ENCODE measurements at places on chromosomes 7 and 10. TPM values are rescaled to one million over a fixed set of nuclear protein-coding genes. Genes with fewer than 3 reads are reported as not detected.
A peak's percentile ranks its signal among the peaks of the same experiment; 100 is the strongest.

The ZNF117 gene
- total RNA-seq: 4.8 TPM

The METTL2B gene
- 49.7 TPM for total RNA-seq

The CTAGE8 gene
- total RNA-seq: 2.6 TPM

The LBX1 gene
- total RNA-seq: not detected

The SEMA4G gene
- not detected for total RNA-seq

The SLC26A3 gene
- not detected for total RNA-seq

The MYOZ1 gene
- not detected for total RNA-seq

The SNX10 gene
- total RNA-seq: 7.1 TPM

The STOX1 gene
- total RNA-seq: not detected

The PLPP4 gene
- total RNA-seq: 0.86 TPM

The SLC16A9 gene
- total RNA-seq: 0.54 TPM

The MOGAT3 gene
- total RNA-seq: not detected

The OR6V1 gene
- total RNA-seq: not detected

DNA sequence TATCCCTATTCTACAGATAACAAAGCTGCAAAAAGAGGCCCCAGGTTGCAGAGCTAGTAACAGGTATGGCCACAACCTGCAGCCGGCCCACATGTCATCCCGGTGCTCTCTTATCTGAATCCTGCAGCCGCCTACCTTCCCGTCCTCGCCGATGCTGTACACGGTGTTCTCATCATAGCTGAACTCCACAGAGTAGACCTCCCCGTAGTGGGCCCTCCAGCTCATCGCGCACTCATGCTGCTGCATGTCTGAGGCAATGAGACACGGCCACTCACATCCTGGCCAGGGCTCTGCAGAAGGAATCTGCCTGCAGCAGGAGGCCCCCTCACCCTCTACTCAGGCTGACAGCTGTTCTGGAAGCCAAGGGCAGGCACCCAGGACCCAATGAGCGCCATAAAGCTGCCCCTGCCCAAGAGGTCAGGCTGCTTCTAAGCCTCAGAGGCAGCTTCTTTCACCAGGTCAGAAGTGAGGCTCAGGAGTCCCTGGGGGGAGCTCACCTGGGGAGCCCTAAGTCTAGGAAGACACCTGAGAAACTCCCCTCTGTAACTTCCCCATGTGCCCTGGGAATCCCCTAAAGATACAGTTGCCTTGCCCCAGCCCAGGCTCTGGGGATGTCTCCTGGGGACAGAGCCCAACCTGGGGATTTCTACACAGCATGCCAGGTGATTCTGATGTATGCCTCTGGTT lies 17.9 kb upstream of the CYREN start:
- no peak for DNase-seq

GRCh38 chr7:2737771-2738540 lies 50.0 kb downstream of the AMZ1 start:
- DNase-seq: no peak

GRCh38 chr10:69312528-69312927 lies 34.2 kb downstream of the HK1 start:
- no peak for DNase-seq

- no peak for DNase-seq
Measured at GRCh38 chr10:71397296-71398212, 834 bp downstream of the CDH23 start.

DNA sequence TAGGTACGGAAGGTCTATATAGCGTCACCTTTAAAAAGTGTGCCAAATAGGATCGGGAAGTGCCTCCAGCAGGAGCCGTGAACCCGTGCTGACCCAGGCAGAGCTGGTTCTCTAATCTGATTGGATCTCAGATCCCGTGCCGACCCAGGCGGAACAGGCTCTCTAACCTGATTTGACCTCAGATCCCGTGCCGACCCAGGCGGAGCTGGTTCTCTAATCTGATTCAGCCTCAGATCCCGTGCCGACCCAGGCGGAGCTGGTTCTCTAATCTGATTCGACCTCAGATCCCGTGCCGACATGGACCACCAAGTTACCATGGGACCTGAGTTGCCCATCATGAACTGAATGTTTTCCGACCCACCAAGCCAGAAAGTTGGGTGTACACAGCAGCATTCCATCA lies 463.9 kb downstream of the PTPRN2 start:
- no peak for DNase-seq

DNA sequence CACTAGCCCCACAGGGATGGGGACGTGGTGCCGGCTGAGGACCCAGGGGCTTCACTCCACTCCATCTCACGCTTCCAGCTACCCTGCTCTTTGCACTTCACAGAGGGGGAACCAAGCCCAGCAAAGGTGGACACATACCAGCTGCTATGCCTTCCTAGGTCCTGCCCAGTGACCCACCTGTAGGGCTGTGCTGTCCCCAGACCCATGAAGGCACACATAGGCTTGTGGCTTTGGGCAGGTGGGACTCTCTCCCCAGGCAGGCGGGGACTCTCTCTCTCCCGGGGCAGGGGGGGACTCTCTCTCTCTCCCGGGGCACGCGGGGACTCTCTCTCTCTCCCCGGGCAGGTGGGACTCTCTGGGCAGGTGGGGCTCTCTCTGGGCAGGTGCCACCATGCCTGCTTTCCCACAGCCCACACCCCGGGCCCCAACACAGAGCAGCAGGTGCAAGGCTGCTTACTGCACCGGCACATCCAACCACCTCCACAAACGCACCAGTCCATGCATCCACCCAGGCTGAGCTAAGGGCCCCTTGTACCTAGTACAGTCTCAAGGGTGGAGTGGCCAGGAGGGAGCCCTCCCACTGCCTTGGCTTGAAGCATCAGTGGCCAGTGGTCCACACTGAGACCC lies 13.8 kb upstream of the GPR146 start:
- no peak for DNase-seq

DNA sequence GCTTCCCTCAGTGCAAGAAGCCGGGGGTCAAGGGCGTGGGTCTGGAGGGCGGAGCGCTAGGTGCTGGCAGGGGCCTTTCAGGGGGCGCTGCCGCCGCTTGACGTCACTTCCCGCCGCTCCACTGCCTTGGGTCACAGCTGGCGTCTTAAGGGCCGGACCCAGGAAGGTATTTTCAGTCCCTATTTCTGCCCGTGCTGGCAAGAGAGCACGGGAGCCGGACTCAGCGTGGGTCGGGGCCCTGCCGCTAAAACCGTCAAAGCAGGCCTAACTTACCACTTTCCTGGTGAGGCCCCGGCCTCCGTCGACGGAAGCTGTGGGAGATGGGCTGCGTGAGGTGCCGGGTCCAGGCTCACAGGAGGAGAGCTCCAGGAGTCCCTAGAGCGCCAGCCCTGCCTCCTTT lies 12.0 kb downstream of the VAX1 start:
- no peak for DNase-seq

DNA sequence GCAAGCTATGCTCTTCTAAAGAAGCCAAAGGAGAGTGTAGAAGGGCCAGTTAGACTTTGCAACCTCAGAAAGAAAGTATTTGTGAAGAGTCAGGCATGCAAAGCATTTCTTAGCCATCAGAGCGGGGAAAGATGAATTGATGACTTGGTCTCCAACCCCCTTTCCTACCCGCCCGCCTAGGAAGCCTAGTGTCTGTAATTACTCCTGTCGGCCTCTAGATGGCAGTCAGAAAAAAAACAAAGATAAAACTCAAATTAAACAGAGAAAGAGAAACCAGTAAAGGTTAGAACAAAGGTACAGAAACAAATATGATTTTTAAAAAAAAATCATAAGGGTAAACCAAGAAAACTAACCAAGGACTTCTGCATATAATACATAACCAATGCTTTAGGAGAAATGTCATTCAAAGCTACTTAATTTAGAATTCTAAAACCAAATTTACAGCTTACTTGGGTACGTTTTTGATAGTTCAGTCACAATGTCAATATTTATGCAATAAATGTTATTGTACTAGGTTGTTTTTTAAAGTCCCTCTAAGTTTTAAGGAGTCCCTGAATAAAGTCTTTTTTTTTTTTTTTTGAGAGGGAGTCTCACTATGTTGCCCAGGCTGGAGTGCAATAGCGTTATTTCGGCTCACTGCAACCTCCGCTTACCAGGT lies 97.6 kb downstream of the LYZL1 start:
- peak; percentile 48 for DNase-seq

- DNase-seq: peak; percentile 84
Measured at GRCh38 chr10:5094265-5095205, at the start of gene AKR1C3. AKR1C3 (plus strand) TSS chr10:5094414; CDS start chr10:5094445, 31 bp downstream.

DNA sequence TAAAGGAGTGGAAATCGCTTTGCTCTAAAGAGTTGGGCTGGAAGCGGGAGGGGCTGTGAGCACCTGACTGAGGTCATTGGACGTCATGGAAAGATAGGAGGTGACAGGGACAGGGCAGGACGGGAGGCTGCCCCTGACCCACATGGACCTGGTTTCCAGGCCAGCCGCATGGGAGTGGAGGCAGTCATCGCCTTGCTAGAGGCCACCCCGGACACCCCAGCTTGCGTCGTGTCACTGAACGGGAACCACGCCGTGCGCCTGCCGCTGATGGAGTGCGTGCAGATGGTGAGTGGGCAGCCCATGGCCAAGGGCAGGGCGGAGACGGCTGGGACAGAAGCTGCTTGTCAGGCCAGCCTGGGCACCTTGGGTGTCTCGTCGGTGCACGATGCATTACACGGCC lies 41.8 kb downstream of the PFKP start:
- no peak for DNase-seq

DNA sequence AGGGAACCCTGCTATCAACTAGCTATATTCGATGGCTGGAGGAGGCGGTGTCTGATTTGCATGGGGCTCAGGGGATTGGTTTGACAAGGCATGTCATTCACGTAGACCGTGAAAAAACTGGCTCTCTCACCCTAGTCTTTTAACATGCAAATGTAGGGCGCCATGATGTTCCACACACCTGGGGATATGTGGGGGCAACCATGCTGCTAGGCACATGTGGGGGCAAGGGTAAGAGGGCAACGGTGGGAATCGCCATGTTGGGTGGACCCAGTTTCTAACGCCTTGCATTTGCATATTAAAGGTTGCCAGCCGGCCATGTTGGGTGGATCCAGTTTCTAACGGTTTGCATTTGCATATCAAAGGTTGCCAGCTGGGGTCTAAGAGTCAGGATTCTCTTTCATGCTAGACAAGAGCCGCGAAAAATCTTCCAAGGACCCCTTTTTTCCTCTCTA lies 419.2 kb upstream of the NFE2L3 start:
- DNase-seq: no peak

DNA sequence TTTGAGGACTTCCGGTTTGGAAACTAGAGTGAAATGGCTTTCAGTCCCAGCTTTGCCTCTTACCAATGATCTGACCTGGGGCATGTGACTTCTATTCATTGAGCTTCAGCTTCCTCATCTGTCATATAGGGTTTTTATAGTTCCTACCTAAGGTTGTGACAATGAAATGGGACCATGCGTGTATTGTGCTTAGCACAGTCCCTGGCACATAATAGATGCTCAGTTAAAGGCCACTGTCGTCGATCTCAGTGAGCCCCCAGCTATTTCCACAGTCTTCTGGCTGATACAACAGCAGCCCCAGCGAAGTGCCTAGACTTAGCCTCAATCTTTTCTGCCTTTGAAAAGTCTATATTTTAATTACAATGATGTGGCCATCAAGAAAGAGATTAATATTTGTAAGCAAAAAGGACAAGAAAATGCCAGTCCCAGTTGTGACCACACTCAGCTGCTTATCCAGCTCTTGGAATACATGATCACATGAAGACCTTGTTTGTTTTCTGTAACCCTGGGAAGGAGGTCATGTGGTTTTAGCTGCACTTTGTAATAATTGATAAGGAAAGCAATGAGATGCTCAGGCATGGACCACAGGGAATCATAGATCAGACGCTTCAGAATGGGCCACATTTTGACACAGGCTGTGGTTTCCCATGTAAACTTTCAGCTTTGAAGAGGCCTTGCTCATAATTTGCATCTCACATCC lies 44.6 kb downstream of the VWA2 start:
- DNase-seq: no peak

DNA sequence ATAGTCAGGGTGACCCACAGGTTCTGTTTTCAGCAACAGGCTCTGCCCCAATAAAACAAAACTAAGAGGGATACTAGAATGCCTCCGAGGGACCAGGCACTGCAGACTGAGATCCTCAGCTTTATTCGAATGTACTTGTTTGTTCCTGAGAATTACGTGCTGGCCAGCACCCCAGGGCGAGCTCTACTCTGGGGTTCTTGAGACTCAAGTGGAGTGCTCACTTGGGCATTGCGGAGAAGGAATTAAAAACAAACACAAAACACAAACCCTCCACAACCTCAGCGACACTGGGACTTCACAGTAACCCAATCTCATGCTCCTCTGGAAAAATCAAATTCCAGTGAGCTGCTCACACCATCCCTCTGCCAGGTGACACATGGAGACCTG lies 250.7 kb downstream of the TNS3 start:
- DNase-seq: no peak

DNA sequence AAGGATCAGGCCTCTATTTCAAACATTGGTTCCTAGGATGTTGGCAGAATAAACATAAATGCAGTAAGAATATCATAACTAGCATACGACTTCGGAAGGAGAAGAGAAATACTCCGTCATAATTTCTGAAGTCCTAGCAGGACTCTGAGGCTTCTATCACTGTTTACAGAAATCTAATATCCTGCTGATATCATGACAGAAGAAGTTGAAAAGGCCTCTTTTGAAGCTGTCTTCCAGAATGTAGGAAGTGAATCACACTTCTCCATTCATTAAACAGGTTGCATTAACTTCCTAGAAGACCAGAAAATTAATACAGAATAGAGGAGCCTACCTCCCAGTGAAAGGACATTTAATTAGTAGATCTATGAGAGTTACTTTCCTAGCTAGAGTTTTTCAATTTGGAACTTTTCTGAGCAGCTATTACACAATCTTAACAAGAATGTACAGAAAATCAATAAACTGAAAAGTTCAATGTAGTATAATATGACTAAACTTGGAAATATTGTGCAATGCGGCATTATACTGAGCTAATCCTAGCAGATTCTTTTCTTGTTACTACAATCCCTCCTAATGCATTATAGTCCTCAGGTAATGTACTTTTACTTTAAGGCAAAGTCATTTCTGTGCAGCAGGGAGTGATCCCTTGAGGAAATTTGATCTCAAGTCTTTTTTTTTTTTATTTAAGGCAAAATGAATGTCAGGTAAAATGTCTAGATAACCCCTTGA lies 622.6 kb upstream of the CELF2 start:
- peak; percentile 63 for DNase-seq

DNA sequence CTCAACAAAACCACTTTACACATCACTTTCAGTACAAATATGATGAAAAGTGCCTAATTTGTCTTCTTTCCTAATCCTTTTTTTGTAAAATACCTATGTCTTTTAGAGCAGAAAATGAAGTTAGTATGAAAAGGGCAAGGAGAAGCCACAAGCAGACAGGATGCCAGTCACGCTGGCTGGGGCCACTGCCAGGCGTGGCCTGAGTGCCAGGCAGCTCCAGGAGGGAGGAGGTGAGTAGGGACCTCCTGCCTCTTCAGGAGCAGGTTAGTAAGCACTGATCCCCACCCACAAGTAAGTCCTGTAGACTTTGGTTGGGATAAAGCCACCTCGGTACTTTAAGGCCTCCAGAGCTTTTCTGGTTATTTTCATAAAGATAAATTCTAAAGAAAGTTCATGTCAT lies 432.0 kb downstream of the GRID1 start:
- no peak for DNase-seq

DNA sequence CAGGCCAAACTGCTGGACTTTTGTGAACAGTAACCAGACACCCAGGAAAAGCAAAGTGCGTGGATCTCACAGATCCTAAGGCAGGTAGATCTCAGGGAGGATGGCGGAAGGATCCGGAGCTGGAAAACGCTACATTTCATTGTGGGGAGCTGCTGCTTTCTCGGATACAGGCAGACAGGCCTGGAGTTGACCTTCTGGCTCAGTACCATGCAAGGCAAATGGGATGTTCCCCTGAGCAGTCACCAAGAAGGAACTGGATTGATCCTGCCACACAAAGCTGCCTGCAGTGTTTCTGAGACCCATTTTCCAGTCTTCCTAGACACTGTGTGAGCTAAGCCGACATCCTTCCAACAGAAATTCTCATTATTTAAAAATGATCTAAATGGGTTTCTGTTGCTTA lies 65.5 kb downstream of the ZRANB1 start:
- DNase-seq: no peak

GRCh38 chr10:34507217-34507616 lies 307.9 kb downstream of the PARD3 start:
- no peak for DNase-seq
